Subcutaneous preadipocyte (primary cell): ENCODE measurements at places on chromosomes 7 and 10. TPM values are rescaled to one million over a fixed set of nuclear protein-coding genes. Genes with fewer than 3 reads are reported as not detected.

AS3MT gene
- 1.2 and 1.8 TPM in 2 replicates for total RNA-seq

COBL gene
- total RNA-seq, result under 0.01 TPM in 1 of 2 replicates, not detected in the other

NKX2-3 gene
- not detected in 2 replicates for total RNA-seq

CPED1 gene
- 29.0 and 47.9 TPM in 2 replicates for total RNA-seq

ASB4 gene
- not detected in 2 replicates for total RNA-seq

FGFR2 gene
- under 0.01 TPM in 1 of 2 replicates, not detected in the other for total RNA-seq

EIF5AL1 gene
- total RNA-seq, result 0.98 and 2.2 TPM in 2 replicates

NPFFR1 gene
- total RNA-seq, result not detected in 2 replicates

NOC3L gene
- 27.2 and 43.6 TPM in 2 replicates for total RNA-seq

HYAL4 gene
- not detected in 2 replicates for total RNA-seq

FEZF1 gene
- not detected in 2 replicates for total RNA-seq

ERVW-1 gene
- not detected in 2 replicates for total RNA-seq

KCNMA1 gene
- total RNA-seq, result 21.3 and 51.2 TPM in 2 replicates

MRC1 gene
- total RNA-seq, result not detected in 2 replicates

IMMP2L gene
- total RNA-seq, result 10.7 and 15.4 TPM in 2 replicates

PON3 gene
- 0.37 and 0.59 TPM in 2 replicates for total RNA-seq

P4HA1 gene
- total RNA-seq, result 135 and 144 TPM in 2 replicates

MAGI2 gene
- 9.2 and 10.8 TPM in 2 replicates for total RNA-seq

MCMBP gene
- total RNA-seq, result 51.8 and 78.4 TPM in 2 replicates

PRSS2 gene
- not detected in 2 replicates for total RNA-seq

GIMAP2 gene
- 1.4 and 1.5 TPM in 2 replicates for total RNA-seq

MTURN gene
- total RNA-seq, result 23.1 and 24.2 TPM in 2 replicates

OR6B1 gene
- total RNA-seq, result not detected in 2 replicates

LRIT1 gene
- total RNA-seq, result not detected in 2 replicates

MMS19 gene
- 81.2 and 105 TPM in 2 replicates for total RNA-seq

ARHGEF35 gene
- 0.20 and 0.73 TPM in 2 replicates for total RNA-seq

CCDC201 gene
- total RNA-seq, result not detected in 2 replicates

CNNM1 gene
- total RNA-seq, result 0.59 and 0.73 TPM in 2 replicates

FKBP6 gene
- total RNA-seq, result not detected in 2 replicates

NUTM2B gene
- 0.20 and 0.73 TPM in 2 replicates for total RNA-seq

FAM131B gene
- total RNA-seq, result 1.6 and 2.6 TPM in 2 replicates

SSBP1 gene
- 115 and 118 TPM in 2 replicates for total RNA-seq

AP1S1 gene
- 119 and 137 TPM in 2 replicates for total RNA-seq

CLEC2L gene
- not detected in 2 replicates for total RNA-seq

VIPR2 gene
- total RNA-seq, result not detected in 2 replicates

WDR11 gene
- total RNA-seq, result 55.9 and 69.2 TPM in 2 replicates
